ENCODE measurements at places on chromosomes 16 and 17. TPM values are rescaled to one million over a fixed set of nuclear protein-coding genes. Genes with fewer than 3 reads are reported as not detected.

GRCh38 chr16:88444826-88445582 is 8.1 kb upstream of the ZFPM1 start:
- H3K36me3 ChIP-seq = no peaks in the 10 kb centered on the region
- no peak overlapping the region for H3K4me3 ChIP-seq
- peaks cover 5% of the 10 kb centered on the region for H3K4me1 ChIP-seq
- H3K27ac ChIP-seq = no peak overlapping the region
- H3K27me3 ChIP-seq = peaks cover 2% of the 10 kb centered on the region

DNA sequence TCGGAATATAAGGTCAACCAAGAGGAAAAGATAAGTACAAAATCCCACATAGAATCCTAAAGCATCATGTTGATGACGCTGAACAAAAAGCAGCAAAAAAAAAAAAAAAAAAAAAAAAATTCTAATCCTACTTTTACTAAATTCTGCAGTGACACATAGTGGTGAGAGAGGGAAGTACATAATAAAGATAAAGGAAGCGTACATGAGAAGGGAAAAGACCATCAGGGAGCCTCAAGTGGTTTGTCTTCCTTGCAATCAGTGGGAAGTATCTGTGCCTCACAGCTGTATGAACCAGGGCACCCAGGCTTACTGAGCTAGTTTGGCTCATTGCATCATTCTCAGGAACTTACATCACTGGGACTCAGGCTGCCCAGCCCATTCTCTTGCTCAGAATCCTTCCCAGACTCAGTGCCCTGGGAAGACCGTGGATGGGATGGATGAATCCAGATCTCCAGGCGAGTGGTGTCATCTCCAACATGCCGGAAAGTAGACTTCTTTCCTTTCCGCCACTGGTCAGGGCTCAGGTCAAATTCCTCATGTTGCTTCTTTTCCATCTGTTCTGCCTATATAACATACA is 21.2 kb downstream of the SMG6 start:
- no peak overlapping the region for H3K4me3 ChIP-seq
- H3K27me3 ChIP-seq = peaks cover 2% of the 10 kb centered on the region
- H3K36me3 ChIP-seq = peaks cover 33% of the 10 kb centered on the region

- H3K27ac ChIP-seq = no peak overlapping the region
- H3K4me3 ChIP-seq = no peak overlapping the region
Observed at GRCh38 chr16:28897826-28898225, 19.5 kb downstream of the ATP2A1 start.

Gene TEKT5
- total RNA-seq = 0.64 TPM

DNA sequence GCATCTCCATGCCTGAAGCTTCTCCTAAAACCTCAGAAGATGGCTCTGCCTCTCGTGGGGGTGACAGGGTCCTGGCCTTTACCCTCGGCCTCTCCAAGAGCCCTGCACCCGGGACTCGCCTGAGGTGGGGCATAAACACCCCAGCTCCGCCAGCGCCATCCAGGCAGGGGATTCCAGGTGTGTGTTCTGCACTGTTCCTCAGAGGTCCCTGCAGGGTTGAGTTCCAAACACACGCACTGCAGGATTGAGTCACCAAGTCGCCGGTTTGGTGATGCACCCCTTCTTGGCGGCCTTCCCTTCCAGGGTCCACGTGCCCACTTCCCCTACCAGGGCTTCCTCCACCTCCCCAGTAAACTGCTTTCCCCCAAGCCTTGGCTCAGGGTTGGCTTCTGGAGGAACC is 40.0 kb upstream of the RBFOX3 start:
- no peak for DNase-seq
- H3K4me1 ChIP-seq = no peaks in the 10 kb centered on the region
- peaks cover 4% of the 10 kb centered on the region for H3K36me3 ChIP-seq
- no peak overlapping the region for H3K4me3 ChIP-seq
- peaks cover 3% of the 10 kb centered on the region for H3K27me3 ChIP-seq

Gene KRT39
- total RNA-seq = 0.15 TPM

Gene CASKIN1
- total RNA-seq = 2.4 TPM

Gene CCL4
- total RNA-seq = not detected

DNA sequence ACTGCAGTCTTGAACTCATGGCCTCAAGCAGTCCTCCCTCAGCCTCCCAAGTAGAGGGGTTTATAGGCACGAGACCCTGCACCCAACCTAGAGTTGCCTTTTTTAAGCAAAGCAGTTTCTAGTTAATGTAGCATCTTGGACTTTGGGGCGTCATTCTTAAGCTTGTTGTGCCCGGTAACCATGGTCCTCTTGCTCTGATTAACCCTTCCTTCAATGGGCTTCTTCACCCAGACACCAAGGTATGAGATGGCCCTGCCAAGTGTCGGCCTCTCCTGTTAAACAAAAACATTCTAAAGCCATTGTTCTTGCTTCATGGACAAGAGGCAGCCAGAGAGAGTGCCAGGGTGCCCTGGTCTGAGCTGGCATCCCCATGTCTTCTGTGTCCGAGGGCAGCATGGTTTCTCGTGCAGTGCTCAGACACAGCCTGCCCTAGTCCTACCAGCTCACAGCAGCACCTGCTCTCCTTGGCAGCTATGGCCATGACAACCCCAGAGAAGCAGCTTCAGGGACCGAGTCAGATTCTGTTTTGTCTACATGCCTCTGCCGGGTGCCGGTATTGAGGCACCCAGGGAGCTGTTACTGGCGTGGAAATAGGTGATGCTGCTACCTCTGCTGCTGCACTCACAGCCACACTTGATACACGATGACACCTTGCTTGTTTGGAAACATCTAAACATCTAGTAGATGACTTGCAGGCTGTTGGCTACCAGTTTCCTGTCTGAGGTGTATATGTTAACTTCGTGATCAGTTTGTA is 3.3 kb downstream of the RPL13 start:
- peaks cover 40% of the 10 kb centered on the region for H3K4me1 ChIP-seq
- peaks cover 15% of the 10 kb centered on the region for H3K27me3 ChIP-seq
- no peak for DNase-seq
- H3K27ac ChIP-seq = no peak overlapping the region
- H3K36me3 ChIP-seq = peaks cover 39% of the 10 kb centered on the region

Gene PABPN1L
- total RNA-seq = not detected

GRCh38 chr17:37134050-37134449 is 185.3 kb downstream of the AATF start:
- no peak overlapping the region for H3K27ac ChIP-seq
- no peak for DNase-seq
- no peaks in the 10 kb centered on the region for H3K27me3 ChIP-seq
- peaks cover 39% of the 10 kb centered on the region for H3K4me1 ChIP-seq
- peaks cover 15% of the 10 kb centered on the region for H3K36me3 ChIP-seq
- no peak overlapping the region for H3K4me3 ChIP-seq

GRCh38 chr17:8103549-8103948 is 14.8 kb downstream of the ALOXE3 start:
- peaks cover 6% of the 10 kb centered on the region for H3K4me1 ChIP-seq
- peaks cover 4% of the 10 kb centered on the region for H3K36me3 ChIP-seq
- H3K27ac ChIP-seq = no peak overlapping the region
- H3K27me3 ChIP-seq = peaks cover 15% of the 10 kb centered on the region

Gene KRTAP3-1
- total RNA-seq = not detected

Data from endothelial cell (in vitro differentiated cells).